Progenitor cell of endocrine pancreas (in vitro differentiated cells): ENCODE measurements at places on chromosomes 2 and 18.

- no peaks in the 10 kb centered on the region for H3K27me3 ChIP-seq
- no peak for DNase-seq
- peaks cover 49% of the 10 kb centered on the region for H3K4me1 ChIP-seq
- no peak overlapping the region for H3K27ac ChIP-seq
- peaks cover 1% of the 10 kb centered on the region for H3K36me3 ChIP-seq
- no peak overlapping the region for H3K4me3 ChIP-seq
Measured at GRCh38 chr2:157868993-157869392, 7.1 kb downstream of the ACVR1 start.

DNA sequence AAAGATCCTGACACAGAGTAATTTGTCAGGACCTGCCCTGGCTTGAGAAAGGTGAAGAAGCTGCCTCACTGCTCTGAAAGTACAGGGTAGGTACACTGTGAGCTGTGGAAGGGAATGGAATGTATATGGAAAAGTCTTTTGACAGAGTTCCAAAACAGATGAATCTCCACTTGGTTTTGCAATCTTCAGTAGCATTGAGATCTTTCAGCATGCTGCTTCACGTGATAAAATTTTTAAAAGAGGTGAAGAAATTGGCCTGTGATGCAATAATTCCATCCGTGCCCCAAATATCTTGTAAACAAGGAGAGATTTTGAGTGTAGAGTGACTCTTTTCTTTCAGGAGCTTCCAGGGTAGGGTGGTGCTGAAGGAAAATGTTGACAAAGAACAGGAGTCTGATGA is 123.1 kb downstream of the OSR1 start:
- no peaks in the 10 kb centered on the region for H3K36me3 ChIP-seq
- no peaks in the 10 kb centered on the region for H3K4me1 ChIP-seq
- DNase-seq = no peak
- no peak overlapping the region for H3K27ac ChIP-seq

- no peak for DNase-seq
- no peaks in the 10 kb centered on the region for H3K36me3 ChIP-seq
Measured at GRCh38 chr2:137056704-137057103, 291.4 kb downstream of the THSD7B start.

- no peak for DNase-seq
- no peaks in the 10 kb centered on the region for H3K4me1 ChIP-seq
- H3K4me3 ChIP-seq = no peak overlapping the region
- H3K27me3 ChIP-seq = no peaks in the 10 kb centered on the region
- peaks cover 5% of the 10 kb centered on the region for H3K36me3 ChIP-seq
Measured at GRCh38 chr2:96839875-96840850, 3.7 kb downstream of the ANKRD23 start.

DNA sequence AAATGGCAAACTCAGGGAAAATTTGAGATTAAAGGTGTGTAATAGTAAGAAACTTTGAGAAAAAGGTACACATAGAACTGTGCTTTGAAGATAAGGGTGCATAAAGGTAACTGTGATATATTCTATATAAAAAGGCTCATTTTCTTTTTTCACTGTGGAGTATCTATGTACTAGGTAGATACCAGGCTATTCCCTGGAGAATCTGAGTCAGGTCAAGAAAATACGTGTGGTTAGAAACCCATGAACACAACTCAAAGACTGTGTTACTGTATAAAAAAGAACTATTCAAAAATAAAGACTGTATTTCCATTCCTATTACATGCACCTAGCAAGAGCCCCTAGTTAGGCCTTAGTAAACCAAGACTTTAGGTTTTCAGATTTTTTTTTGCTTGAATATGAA is 100.1 kb upstream of the GRB14 start:
- H3K4me3 ChIP-seq = no peak overlapping the region
- DNase-seq = no peak
- no peak overlapping the region for H3K27ac ChIP-seq
- peaks cover 14% of the 10 kb centered on the region for H3K36me3 ChIP-seq
- H3K4me1 ChIP-seq = peaks cover 7% of the 10 kb centered on the region

- no peak overlapping the region for H3K4me3 ChIP-seq
- DNase-seq = no peak
- H3K27ac ChIP-seq = no peak overlapping the region
- H3K36me3 ChIP-seq = no peaks in the 10 kb centered on the region
Measured at GRCh38 chr2:21415234-21415633, 291.5 kb downstream of the TDRD15 start.

- H3K36me3 ChIP-seq = no peaks in the 10 kb centered on the region
- H3K4me3 ChIP-seq = no peak overlapping the region
- no peak overlapping the region for H3K27ac ChIP-seq
- peaks cover 41% of the 10 kb centered on the region for H3K4me1 ChIP-seq
- DNase-seq = no peak
Measured at GRCh38 chr2:117557626-117558025, 256.9 kb upstream of the DDX18 start.

- no peaks in the 10 kb centered on the region for H3K36me3 ChIP-seq
- DNase-seq = no peak
- H3K4me1 ChIP-seq = peaks cover 10% of the 10 kb centered on the region
- no peak overlapping the region for H3K4me3 ChIP-seq
- H3K27me3 ChIP-seq = no peaks in the 10 kb centered on the region
Measured at GRCh38 chr2:104043864-104044263, 810.1 kb upstream of the POU3F3 start.

GRCh38 chr2:236928380-236929037 is 157.2 kb upstream of the COPS8 start:
- H3K36me3 ChIP-seq = no peaks in the 10 kb centered on the region
- peaks cover 57% of the 10 kb centered on the region for H3K27me3 ChIP-seq
- H3K4me1 ChIP-seq = peaks cover 11% of the 10 kb centered on the region

DNA sequence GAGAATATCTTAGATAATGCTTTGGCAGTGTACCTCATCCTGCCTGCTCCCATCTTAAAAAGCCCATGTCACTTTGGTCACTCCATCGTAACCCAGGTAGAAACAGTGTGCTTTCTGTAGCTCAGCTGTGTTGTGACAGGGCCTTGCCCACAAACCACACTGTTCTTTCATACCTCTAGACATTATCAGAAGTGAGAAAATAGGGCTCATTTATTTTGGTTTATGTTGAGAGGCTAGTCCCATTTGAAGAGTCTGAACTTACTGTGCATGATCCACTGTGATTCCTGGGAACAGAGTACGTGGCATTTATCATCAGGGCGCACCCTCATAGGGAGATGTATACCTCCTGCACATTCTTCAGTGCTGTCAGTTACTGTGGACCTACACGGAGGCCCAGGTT is 69.7 kb downstream of the FEZ2 start:
- H3K27ac ChIP-seq = no peak overlapping the region

DNA sequence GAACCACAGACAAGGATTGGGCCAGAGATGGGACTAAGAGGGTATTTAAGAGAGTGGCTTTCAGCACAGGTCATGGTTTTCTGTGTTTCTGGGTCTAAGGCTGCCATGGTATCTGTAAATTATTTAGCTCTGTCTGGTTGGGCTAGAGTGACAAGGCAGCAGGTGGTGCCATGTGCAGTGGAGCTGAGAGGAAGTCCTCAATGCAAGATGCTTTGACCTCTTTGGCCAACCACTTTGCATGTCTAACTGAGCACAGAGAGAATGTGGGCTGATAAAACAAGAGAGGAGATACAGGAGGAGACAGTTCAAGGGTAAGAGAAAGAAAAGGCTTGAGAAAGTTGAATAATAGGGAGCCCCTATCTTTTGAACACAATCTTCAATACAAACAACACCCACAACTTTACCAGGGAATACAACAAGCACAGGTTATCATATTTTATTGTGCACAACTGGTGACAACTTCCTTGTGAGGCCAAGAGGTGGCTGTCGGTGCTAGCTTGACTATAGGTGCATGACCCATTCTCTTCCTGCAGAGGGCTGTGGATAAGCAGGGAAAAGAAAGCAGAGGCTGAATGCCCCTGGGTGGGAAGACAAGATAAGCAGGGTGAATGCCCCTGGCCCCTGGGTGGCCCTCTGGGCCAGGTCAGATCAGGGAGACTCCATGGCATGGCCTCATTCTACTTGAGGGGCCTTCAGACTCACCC is 12.3 kb downstream of the FLACC1 start:
- H3K36me3 ChIP-seq = no peaks in the 10 kb centered on the region
- H3K4me3 ChIP-seq = no peak overlapping the region
- no peak for DNase-seq
- peaks cover 12% of the 10 kb centered on the region for H3K4me1 ChIP-seq
- no peaks in the 10 kb centered on the region for H3K27me3 ChIP-seq
- H3K27ac ChIP-seq = no peak overlapping the region

DNA sequence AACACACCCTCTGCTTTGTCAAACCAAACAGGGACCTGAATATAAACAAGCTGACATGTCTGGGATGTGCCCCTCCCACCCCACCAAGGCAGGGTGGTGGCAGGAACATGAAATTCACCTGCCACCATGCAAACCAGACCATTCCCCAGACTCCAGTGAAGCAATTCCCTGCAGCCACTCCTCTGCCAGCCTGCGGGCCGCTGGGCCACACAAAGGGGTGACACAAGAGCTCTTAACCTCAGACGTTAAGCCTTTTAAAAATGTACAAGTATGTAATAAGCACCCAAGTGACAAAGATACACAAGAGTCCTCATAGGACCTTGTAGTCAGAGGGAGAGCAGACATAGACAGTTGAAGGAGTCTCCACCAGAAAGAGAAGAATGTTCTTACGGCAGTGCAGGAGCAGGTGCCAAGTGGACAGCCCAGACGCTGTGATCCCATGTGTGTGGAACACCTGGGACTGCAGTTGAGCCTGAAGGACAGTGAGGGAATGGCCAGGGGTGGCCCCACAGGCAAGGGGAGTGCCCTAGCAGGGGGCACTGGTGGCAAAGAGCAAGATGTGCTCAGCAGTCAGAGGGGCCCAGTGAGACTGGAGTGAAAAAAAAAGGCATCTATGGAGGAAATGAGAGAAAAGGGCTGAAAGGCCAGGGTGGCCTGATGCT is 36.9 kb downstream of the CRACDL start:
- no peak overlapping the region for H3K27ac ChIP-seq
- H3K4me1 ChIP-seq = peaks cover 7% of the 10 kb centered on the region
- H3K36me3 ChIP-seq = no peaks in the 10 kb centered on the region
- DNase-seq = no peak
- H3K4me3 ChIP-seq = no peak overlapping the region

GRCh38 chr2:186442885-186443284 is 43.2 kb upstream of the ZC3H15 start:
- H3K4me3 ChIP-seq = no peak overlapping the region
- peaks cover 9% of the 10 kb centered on the region for H3K36me3 ChIP-seq
- H3K27me3 ChIP-seq = no peaks in the 10 kb centered on the region
- DNase-seq = no peak
- no peak overlapping the region for H3K27ac ChIP-seq

DNA sequence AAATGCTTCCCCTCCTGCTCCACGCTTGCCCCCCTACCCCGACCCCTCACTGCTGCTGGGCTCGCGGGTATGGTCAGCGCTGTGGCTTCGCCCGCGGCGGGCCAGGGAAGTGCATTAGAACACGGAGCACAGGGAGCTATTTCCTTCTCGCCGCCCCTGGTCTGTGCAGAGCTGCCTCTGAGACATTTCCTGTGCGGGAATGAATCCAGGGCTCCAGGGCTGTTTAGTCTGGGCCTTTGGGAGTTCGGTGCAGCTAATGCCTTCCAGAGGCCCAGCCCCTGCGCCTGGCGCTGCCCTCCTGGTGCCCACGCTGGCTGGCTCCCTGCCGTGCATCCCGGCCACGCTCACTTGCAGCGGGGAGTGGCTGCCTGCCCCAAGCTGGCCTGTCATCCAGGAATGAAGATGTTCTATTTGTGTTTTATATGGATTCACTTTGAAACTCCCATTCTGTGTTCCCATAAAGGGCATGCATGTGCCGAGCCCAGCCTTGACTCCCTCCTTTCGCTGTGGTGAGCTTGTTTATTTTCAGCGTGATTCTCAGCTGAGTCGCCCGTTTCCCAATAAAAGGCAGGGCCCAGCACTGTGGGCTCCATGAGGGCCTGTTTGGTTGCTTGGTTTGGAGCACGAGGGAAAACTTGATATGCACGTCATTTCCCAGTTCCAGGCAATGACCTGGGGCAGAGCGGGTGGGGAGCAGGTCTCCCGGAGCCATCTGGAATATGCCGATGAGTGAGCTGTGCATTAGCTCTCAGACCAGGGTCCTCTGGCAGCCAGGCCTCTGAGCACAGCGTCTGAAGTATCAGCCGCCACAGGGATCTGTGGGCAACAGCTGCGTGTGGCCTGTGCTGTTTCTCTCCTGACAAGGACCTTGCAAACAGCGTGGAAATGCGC is 42.7 kb downstream of the SH3RF3 start:
- H3K4me1 ChIP-seq = peaks cover 2% of the 10 kb centered on the region
- no peak overlapping the region for H3K4me3 ChIP-seq
- H3K27ac ChIP-seq = no peak overlapping the region
- DNase-seq = no peak

DNA sequence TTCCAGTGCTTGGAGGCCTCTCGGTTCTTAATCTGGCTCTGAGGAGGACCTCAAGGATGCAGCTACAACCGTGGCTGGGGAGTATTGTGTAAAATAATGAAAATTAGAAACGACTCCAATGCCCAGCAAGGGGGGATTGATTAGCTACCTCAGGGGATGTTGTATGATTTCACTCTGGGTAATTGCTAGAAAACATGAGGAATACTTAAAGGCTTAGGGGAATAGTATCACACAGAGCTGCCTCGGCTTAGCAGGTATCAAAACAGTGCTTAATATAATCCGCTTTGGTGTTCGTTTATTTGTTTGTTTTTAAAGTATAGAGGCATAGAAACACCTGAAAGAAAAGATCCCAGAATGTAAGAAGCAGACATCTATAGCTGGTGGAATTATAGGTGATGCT is 102.5 kb downstream of the INHBB start:
- peaks cover 35% of the 10 kb centered on the region for H3K27me3 ChIP-seq
- DNase-seq = no peak
- no peak overlapping the region for H3K4me3 ChIP-seq
- H3K27ac ChIP-seq = no peak overlapping the region

DNA sequence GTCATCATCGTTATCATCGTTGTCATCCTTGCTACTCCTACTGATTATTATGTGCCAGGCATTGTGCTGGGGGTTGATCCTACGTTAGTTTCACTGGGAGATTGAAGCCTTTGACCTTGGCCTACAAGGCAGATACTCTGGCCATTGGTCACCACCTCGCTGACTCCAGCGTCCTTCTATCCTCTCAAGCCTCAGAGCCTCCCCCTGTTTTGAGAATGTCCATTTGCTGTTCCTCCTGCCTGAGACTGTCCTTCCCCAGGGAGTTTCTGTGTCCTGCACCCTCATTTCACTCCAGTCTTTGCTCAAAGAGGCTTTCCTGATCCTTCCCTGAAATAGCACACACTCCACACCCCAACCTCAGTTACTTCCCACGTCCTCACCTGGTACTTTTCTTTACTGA is 57.8 kb downstream of the ACAA2 start:
- H3K4me1 ChIP-seq = no peaks in the 10 kb centered on the region
- no peak for DNase-seq
- H3K27ac ChIP-seq = no peak overlapping the region

GRCh38 chr2:23414871-23415270 is 29.9 kb downstream of the KLHL29 start:
- H3K27me3 ChIP-seq = peaks cover 30% of the 10 kb centered on the region
- no peak overlapping the region for H3K4me3 ChIP-seq
- H3K27ac ChIP-seq = no peak overlapping the region
- H3K36me3 ChIP-seq = no peaks in the 10 kb centered on the region
